NCI-H1436 treated with DMSO at 0.1 percent for 48 hours (cell line): ENCODE measurements at places on chromosomes 13 and 19.

DNA sequence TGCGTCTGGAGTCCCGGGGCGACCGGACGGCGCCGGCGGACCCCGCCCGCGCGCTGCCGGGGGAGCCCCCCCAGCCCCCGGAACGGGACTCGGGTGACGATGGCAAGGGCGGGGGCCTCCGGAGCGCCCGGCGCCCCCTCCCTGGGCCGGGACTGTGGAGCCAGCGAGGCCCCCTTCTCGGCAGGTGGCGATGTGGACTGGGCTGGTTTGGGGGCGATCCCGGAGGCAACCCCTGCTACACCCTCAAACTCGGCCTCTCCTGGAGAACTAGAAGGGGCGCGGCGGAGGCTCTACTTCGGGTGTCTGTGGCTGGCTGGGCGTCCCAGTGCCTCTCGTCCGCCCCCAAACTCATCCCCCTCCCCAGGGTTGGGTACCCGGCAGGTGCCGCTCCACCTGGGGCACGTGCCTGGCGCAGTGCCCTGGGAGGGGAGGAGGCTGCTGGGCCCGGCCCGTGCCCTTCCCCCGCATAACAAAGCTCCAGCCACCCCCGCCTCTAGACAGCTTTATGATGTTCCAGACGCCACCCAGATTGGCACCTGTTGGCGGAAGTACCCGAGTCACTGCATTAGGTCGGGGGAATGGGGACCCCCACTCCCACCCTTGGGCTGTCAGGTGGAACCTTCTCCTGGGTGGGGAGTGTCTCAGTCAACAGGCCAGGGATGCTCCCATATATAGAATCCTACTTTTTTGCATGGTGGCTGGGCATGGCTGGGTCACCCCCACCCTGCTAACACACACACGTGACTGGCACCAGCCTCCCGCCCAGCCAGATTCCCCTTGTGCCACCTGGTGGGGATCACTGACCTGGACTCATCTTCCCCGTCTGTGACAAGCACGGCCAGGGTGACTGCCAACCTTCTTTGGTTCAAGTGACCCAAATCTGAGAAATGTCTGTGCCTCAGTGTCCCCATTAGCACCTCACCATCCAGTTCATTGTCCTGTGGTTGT, 722 bp downstream of the PKN1 start:
- DNase-seq: no peak

DNA sequence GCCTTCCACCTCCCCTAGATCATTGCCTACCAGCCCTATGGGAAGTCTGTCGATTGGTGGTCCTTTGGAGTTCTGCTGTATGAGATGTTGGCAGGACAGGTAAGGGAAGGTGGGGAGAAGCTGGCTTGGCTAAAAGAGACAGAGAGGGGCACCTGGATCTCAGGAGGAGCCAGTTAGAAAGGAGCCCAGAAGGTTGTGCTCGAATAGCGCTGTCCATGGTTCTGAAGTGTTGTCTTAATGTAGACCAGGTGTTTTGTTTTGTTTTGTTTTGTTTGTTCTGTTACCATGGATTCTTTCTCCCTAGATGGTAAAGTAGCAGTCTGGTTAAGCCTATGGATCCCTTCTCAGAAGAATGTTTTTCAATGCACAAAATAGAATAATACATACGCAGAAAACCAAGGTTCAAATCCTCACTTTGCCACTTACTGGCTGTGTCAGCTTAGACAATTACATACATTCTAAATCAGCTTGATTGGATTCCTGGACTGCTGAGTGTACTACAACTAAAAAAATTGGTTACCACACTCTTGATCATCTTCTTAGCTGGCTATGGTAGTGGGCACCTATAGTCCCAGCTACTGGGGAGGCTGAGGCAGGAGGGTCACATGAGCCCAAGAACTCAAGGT, 5.9 kb upstream of the CACNG7 start:
- DNase-seq: no peak

DNA sequence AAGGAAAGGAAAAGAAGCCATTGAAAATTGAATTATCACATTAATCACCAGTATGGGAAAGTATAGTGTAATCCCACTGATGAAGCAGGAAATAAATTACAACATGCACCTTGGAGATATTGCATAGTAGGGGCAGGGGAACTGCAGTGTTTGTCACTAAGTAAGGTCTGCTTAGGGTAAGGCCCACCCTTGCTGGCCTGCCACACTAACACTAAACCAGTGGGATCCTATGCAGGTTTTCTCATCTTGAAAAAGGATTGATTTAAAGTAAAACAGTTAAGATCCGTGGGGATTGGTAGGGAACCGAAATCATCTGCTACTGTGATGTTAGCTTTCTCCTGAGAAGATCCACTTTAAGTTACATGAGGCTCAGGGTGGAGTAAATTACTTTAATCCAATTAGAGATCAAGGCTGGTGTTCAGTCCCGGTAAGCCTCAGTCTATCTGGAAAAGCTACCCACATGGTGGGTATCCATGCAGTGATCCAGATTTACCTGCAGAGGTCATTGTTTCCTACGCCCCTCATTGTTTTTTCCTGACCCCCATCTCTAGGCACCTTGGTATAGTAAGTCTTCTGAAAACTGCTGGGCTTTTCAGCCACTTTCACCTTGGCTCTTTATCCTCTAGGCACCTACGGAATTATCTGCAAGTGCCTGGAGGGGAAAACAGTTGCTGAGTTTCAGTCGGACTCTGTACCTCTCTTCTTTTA, 1014.9 kb upstream of the ATXN8OS start:
- no peak for DNase-seq

DNA sequence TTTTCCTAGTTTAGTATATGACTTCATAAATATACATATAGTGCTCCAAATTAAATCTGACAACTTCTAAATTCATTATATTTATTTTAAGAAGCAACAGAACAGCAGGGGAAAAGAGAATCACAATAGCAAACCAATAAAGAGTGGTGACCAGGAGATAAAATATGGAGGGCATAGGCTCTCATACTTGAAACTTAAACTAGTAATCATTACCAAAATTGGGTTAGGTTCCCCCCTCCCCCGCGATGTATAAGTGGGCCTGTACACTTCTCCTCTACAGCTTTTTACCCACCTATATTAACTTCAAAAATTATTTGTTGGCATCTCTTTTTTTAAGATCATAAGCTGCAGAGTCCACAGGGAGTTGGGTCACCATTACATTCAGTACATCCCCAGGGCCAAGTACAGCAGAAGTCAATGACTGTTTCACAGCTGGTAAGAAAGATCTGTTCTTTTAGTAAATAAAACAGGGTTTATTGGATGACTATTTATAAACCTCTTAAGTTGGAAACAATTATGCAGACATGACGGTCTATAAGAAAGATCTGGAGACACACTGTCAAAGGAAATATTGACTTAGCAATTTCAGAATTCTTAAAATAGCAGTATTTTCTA, 29.4 kb downstream of the KLF12 start:
- no peak for DNase-seq

- no peak for DNase-seq
Observed at GRCh38 chr13:36673838-36674326, at the start of gene SERTM1. Gene SERTM1 (plus strand): TSS chr13:36674020. CDS start chr13:36695079, 21,059 bp downstream.

DNA sequence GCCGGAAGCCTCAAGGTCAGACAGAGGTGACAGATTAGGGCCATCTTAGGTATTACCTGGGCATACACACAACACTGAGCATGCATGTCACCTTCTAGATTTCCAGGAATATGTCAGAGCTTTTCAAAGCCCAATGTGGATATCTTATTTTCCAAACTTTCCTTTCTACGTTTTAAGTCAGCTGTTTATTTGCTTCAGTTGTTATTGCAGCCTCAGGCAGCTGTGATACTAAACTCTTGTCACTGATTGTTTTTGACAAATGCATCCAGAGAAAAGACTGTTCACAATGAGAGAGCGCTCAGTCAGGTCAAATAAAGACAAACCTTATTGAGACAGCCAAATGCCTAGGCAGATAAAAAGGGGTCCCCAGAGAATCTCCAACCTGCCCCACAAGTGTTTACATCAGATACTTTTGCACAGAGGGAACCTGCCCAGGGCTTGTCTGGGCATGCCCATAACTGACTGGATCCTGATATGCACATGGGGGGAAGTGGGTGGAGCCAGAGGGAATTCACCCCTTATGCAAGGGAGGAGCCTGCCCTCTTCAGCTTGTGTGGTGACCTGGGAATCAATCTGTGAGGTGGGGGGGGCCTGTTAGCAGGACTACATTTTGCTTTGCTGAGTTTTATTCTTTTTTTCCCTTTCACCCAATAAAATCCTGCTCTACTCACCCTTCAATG, 28.5 kb downstream of the MED4 start:
- no peak for DNase-seq

DNA sequence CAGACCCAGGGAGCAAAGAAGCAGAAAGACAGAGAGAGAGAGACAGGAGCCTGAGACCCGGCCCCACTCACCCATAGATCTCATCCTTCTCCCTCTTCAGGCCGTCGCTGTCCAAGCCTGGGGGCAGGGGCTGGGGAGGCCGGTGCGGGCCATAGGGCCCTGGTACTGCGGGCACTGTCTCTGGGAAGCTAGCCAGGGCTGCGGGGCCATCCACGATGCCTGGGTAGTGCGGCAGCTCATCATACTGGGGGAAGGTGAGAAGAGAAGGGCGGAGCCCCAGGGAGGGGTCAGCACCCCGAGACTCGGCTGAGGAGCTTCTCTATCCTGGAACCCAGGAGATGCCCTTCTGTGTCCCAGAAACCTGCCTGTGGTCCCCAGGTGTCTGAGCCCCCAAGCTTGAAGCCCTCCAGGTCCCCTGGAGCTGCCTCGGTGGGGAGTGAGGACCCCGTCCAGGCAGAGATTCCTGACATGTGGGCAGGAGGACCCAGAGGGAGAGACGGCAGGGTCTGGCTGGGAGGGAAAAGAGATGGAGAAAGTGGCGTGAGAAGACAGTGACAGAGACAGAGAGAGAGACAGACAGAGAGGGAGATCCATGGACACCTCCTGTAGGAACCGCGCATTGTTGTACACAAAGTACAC, 2.1 kb downstream of the MEIS3 start:
- DNase-seq: no peak

GRCh38 chr19:21483589-21484170, 21.7 kb upstream of the ZNF429 start:
- DNase-seq: no peak
